Activated T-helper 1 cell treated with anti-CD3 and anti-CD28 coated beads, Interleukin-2, amount 50 U/mL, for 16 hours (primary cell): ENCODE measurements at places on chromosomes 7 and 10.

- DNase-seq: peak; percentile 9
Measured at GRCh38 chr7:88218836-88219605, 817 bp downstream of the SRI start.

- DNase-seq: no peak
Measured at GRCh38 chr7:29859524-29860185, 53.3 kb downstream of the WIPF3 start.

GRCh38 chr10:101938305-101939007 lies 94.9 kb upstream of the KCNIP2 start:
- DNase-seq: no peak

GRCh38 chr7:40836218-40836617 lies 701.4 kb downstream of the SUGCT start:
- no peak for DNase-seq

GRCh38 chr10:124232686-124233545 lies 139.5 kb upstream of the CHST15 start:
- no peak for DNase-seq

DNA sequence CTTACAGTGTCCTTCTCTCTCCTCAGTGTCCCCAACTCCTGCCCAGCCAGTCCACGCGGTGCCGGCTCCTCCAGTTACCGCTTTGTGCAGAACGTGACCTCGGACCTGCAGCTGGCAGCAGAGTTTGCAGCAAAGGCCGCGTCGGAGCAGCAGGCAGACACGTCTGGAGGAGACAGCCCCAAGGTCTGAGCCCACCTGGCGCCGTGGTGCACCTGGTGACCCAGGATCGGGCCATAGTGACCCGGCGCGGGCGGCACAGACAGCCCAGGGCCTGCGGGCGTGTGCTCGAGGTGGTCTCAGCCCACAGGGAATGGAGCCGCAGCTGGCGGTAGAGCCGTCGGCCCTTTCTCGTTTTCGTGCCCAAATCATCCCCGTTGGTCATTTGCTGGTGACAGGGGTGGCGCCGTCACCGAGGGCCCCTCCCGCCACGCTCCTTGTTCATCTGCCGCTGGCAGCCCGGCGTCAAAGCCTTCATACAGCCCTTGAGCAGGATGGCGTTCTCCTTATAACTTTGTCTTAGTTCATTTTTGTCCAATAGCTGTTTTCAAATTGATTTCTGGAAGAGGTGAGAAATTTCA lies 20.9 kb upstream of the AP5Z1 start:
- DNase-seq: no peak

DNA sequence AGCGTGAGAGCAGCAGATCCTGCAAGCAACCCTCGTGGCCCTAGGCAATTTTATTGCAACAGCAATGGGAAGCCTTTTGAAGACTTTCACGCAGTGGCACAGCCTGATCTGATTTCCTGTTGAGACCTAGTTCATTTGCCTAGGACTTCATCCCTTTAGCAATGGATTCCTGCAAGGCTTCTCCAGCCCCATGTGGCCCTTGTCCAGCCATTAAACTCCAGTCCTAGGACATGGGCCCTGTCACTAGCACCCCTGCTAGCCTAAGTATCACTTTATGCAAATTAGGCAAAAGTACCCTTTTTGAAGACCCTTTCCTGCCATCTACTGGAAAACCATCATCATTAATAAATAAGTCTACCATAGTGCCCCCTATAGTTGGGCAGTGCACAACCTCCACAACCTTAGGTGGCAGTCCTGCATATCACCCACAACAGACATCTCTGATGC lies 379.4 kb downstream of the GALNT17 start:
- DNase-seq: no peak

GRCh38 chr7:70353946-70354335 lies 755.7 kb downstream of the AUTS2 start:
- DNase-seq: no peak

DNA sequence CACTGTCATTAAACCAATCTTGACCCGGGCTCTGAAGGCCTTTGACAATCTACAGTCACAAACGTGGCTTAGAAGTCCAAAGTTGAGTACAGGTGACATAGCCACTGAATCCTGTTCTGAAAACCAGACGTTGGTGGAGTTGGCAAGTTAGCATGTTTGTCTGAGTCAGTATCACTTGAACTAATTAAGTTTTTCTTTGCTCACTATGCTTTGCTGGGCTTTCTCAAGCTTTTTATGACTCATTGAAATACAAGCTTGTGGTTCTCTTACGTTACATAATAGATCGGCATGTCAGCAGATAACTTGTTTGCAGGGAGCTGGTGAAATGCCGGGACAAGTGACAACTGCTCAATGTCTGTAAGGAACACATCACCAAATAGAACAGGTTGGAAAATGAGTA lies 53.8 kb downstream of the ARL5B start:
- DNase-seq: no peak

- DNase-seq: no peak
Measured at GRCh38 chr10:26682931-26683330, 14.6 kb upstream of the PDSS1 start.

GRCh38 chr7:122412883-122413282 lies 108.3 kb upstream of the FEZF1 start:
- no peak for DNase-seq

GRCh38 chr10:65033957-65034356 lies 1512.8 kb downstream of the REEP3 start:
- DNase-seq: no peak

GRCh38 chr7:28588602-28589001 lies 176.3 kb downstream of the CREB5 start:
- DNase-seq: no peak

DNA sequence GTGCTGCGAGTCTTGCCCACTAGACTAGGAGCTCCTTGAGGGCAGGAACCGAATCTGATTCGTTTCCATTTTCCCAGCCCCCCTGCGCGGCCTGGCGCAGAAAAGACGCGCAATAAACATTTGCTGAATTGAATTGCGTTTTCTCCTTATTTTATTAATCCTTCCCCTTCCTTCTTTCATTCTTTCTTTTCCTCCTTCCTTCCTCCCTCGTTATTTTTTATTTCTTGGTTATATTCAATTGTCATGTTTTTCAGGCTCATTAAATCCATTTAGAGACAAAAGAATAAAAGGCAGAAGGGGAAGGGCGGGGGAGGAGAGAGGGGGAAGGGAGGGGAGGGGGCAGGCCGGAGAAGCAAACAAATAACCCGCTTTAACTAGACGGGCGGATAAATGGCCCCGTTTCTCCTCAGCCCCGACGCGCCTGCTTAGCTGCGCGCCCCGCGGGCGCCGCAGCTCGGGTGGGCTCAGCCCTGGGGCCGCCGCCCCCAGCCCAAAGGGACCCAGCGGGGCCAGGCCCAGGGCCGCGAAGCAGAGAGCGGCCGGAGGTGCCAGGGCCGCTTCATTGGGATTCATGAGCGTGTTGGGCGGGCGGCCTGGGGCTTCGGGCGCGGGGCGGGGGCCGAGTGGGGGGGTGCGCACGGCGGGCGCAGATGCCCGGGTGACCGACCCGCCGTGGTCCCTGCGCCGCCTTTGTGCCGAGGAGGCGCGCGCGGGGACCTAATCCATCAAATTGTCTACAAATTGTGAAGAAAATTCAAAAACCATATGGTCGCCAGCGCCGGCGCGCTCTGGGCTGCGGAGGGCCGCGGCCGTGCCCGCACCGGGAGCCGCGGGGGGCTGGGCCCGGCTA lies 5.0 kb downstream of the LBX1 start:
- DNase-seq: no peak

- DNase-seq: no peak
Measured at GRCh38 chr10:132746801-132747625, 38.9 kb downstream of the NKX6-2 start.
